ENCODE measurements at places on chromosomes 6 and 20.

DNA sequence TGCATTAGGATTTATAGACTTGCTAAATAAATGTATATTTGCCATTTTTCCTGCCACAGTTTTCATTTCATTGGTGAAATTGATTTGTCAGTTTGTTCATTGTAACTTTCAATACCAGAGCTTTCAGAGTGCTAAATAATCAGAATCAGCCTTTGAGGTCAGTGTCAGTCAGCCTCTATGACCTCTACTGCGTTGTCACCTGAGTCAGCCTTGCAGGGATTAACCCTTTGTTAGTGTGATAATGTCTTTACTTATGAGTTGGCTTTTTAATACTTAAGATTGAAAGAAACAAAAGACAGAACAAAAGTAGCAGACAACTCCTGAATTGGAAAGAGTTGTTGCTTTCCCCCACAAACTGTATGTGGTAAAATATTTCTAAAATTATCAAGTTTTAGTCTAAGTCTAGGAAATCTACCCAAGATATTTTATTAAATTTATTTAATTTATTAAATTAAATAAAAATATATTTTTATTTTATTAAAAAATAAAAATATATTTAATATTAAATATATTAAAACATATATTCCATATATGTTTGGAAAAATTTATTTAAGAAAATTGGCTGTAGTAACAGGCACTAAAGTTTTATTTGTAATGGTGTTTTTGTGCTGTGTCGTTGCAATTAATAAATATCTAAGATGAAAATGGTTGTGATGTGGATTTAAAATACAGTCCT, 125.2 kb downstream of the AFG1L start:
- no peak for DNase-seq

DNA sequence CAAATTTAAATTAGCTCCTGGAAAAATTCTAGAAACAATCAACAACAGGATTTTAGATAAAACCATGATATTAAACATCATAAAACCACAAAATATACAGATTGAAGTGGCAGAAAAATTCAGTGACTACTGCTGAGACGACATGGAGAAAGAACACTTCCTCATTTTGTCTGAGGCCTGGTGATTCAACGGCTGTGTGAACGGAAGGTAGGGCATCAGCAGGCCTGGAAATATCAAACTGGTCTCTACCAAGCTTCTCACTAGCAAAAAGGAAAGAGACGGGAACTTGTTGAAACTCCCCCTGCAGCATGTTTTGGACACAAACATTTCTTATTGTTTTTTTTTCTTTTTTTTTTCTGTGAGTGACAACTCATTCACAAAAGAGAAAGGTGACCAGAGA, 58.0 kb upstream of the AHI1 start:
- DNase-seq: no peak

- no peak for DNase-seq
Measured at GRCh38 chr6:46010771-46011170, 4.9 kb downstream of the CLIC5 start.

GRCh38 chr6:72835749-72836148, 213.9 kb downstream of the KCNQ5 start:
- DNase-seq: no peak

- no peak for DNase-seq
Measured at GRCh38 chr6:112024464-112024863, 29.4 kb upstream of the CCN6 start.

GRCh38 chr20:39974966-39975501, 714.0 kb downstream of the MAFB start:
- no peak for DNase-seq

DNA sequence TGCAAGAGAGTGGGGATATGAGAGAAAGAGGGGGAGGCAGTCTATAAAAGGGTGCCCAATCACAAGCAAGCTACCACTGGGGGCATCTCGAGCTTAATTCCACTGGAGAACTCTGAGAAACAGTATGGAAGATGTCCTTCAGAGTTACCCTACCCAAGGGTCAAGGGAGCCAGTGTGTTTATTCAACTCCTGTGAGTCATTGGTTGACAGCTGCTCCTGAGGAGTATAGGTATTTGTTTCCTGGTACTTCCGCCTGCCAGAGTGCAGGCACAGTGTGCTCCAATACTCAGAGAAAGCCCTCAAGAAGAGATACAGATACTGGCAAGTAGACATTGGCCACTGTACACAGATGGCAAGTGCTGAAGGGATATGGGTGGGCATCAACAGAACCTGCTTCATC, 49.5 kb downstream of the ARHGAP40 start:
- no peak for DNase-seq

DNA sequence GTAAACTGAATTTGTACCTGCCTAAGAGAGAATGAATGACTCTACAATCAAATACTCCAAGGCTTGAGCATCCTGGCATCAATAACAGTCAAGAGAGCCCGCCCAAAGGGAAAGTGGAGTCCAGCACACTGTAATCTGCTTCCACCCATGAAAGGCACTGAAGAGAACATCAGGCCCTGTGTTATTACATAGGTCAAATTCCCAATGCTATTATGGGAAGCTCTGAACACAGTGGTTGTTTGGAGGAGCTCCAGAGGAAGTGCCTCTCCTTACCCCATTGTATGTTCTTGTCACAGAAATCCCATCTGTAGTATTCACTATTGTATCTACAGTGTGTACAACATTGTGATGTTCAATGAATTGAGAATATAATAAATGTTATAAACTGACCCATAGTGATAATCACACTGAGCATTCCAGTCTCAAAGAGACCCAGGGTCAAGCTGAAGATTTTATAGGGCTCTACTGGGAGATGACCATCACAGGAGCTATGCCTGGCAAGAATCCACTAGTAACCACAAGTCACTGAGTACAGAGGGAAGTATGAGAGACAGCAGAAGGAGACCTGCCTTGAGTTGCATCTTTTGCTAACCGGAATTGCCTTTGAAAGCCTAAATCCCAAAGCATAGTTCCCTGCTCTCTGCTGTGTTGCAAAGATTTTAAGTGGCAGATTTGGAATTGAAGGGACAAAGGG, 446.7 kb downstream of the GJA1 start:
- peak; percentile 62 for DNase-seq

- no peak for DNase-seq
Measured at GRCh38 chr6:43974643-43975230, 152.5 kb downstream of the MRPL14 start.

DNA sequence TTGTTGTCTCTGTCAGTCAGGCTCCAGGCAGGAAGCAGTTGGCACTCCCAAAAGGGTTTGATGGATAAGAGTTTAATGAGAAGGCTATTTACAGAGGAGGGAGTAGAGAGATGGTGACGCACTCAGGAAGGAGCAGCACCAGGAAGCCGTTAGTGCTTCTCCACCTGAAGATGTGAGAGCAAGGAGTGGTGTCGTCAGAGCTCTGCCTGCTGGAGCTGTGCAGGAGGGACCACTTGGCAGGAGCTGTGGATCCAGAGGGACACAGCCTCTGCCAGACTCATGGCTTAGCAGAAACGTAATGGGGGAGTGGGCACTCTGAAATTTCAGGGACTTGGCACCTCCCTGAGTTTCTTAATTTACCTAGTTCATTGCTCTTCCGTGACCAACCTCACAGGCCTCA, 16.8 kb downstream of the DAAM2 start:
- DNase-seq: no peak

DNA sequence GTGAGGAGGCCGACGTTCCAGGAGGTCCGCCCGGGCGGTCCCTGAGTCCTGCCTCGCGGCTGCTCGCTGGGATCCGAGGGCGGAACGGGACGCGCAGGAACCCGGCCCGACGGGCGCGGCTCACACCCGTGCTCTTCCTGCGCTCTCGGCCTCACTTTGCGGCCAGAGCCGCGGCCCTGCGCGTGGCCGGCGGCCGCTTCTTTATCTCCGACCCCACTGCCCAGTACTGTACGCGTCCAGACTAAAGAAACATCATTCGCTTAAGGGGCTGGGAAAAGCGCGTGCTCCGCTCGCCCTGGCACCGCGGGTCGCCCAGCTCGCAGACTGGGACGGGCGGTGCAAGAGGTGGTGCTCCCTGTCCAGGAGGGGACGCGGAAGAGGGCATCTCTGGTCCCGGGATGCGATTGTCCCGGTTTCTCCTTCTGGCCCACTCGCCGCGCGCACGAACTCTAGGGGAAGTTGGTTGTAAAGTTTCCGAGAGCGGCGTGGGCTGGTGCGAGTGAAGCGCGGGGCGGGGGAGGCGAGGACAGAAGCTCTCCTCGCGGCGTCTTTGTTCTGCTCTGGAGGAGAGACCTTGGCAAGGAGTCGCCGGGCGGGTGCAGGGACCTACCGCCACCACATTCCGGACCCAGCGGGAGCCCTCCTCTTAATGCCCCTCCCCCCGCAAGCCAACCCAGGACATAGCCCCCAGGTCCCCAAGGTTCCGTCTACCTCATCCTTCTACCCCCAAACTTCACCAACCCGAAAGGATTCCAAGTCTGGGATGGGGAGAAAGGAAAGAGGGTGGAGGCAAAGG, 71.0 kb downstream of the SOX4 start:
- peak; percentile 47 for DNase-seq

GRCh38 chr6:41527721-41528408, 18.3 kb upstream of the FOXP4 start:
- peak; percentile 45 for DNase-seq

GRCh38 chr20:62141397-62142251, 1.6 kb downstream of the PSMA7 start:
- peak; percentile 31 for DNase-seq

- DNase-seq: no peak
Measured at GRCh38 chr20:51354191-51354768, 188.2 kb downstream of the NFATC2 start.

DNA sequence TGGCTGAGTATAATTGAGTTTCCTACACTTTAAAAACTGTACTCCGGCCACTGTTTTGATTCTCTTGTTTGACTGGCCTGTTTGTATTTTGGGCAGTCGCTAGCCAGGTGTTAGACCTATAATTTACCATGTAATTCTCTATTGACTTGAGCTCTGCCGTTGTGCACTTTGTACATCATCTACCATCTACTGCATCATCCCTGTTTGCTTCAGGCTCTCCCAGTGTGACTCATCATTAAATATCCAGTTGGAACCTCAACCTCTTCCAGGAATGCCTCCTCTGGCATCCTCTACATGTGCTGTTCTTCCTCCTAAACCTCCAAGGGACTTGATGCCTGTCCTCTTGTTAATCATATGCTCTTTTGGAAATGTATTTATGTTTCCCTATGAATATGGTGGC, 72.3 kb downstream of the FARS2 start:
- DNase-seq: peak; percentile 44

DNA sequence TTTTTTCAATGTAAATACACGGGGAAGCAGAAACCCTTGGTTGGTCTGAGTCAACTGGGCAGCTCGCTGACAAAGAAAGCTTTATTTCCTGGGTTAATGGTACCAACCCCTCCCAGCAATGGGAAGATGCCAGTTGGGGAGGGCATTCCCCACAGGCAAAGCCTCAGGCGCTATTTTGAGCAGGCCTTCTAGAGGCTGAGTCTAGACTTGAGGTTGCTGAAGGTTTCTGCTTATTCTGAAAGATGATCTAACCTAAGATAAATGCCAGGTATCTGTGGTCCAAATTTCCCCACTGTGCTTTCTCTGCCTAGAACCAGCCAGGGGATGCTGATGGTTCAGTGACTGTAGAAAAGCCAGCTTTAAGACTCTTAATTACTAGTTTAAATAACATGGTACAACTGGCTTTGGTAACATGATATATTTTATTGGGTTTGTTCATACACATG, 172.5 kb upstream of the JARID2 start:
- DNase-seq: no peak

- no peak for DNase-seq
Measured at GRCh38 chr6:105170059-105170458, 9.8 kb downstream of the POPDC3 start.

GRCh38 chr20:64158346-64159285, 5.6 kb upstream of the MYT1 start:
- DNase-seq: no peak
